Daoy (cell line): ENCODE measurements at places on chromosomes 7 and 10. TPM values are rescaled to one million over a fixed set of nuclear protein-coding genes. Genes with fewer than 3 reads are reported as not detected.
A peak's percentile ranks its signal among the peaks of the same experiment; 100 is the strongest.

The FAM25G gene
- total RNA-seq = not detected in 2 replicates

GRCh38 chr10:28595613-28596012 is 62.7 kb downstream of the WAC start:
- no peak for DNase-seq

GRCh38 chr10:42594246-42594650 is 44.1 kb downstream of the ZNF33B start:
- DNase-seq = no peak

DNA sequence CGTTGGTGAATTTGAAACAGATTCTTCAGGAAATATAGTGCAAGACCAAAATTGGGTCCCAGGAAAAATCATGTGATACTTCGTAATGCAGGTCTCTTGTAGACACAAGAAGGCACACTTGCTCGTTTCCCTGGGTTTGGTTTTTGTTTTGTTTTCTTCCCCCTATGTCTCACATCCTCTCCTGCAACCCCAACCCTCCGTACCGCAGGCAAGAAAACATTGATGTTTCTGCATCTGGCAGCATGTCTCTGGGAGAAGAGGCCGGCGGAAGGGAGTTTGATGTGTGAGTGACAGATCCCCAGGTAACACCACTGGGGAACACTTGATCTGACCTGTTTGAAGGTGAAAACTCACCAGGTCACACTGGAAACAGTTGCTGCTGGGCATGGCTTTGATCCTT is 718.5 kb downstream of the AUTS2 start:
- no peak for DNase-seq

DNA sequence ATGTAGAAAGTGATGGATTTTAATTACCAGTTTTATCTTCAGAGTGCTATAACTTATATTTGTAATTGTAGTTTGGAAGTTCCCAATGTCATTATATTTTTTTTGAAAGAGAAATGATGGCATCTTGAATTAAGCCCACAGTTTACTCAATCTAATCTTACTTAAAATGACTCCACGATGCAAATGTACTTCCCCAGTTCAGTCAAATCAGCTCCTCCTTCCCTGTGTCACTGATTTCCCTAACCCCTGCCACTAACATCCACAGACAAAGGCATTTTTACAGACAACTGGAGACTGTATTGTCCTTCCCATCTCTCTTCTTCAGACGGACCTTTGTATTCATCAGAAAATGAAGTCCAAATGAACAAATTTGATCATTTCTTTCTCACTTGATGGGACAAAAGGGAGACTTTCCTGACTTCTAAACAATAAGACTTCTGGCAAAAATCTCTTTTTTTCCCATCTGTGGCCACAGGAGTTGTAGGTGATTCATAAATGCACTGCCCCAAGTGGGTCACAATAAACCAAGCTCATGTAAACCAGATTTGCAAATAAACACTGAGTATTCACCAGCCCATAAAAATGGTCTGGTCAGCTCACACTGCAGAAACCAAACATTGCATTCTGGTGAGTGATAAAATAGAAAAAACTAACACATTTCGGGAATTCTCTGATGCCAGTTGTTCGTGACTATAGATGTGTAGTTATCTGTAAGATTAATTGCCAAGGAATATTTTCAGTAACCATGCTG is 162.9 kb downstream of the FANK1 start:
- DNase-seq = peak; percentile 53

- DNase-seq = peak; percentile 21
These were observed 98.0 kb downstream of the NPSR1 start for GRCh38 chr7:34756025-34756437.

- DNase-seq = no peak
These were observed 1.1 kb downstream of the REEP3 start for GRCh38 chr10:63522277-63522687.

The AMPH gene
- total RNA-seq = 14.0 and 27.8 TPM in 2 replicates

- no peak for DNase-seq
These were observed 588 bp downstream of the CYREN start for GRCh38 chr7:135169964-135170273.

The TSPAN15 gene
- total RNA-seq = 1.6 and 4.6 TPM in 2 replicates

The ZNF467 gene
- total RNA-seq = 0.34 and 0.80 TPM in 2 replicates

DNA sequence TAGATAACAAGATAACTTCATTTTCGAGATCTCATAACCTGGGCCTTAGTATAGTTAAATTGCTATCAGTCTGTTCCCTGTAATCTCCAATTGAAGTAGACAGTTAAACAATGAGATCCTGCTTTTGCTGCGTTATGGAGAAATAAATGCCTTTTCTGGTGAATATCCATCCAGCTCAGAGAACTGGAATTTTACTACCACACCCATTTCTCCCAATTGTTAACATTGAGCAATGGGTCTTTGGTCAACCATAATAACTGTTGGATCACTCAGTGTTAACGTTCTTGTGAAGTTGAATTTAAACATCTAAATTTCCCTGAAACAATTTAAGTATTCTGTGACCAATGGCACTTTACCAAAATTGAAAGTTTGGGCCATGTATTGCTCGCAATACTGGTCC is 3.0 kb downstream of the CALU start:
- DNase-seq = peak; percentile 46

The CCDC71L gene
- total RNA-seq = 29.7 and 40.7 TPM in 2 replicates

GRCh38 chr10:17506390-17506789 is 52.0 kb upstream of the ST8SIA6 start:
- no peak for DNase-seq

- DNase-seq = peak; percentile 85
These were observed 119.7 kb upstream of the KLF14 start for GRCh38 chr7:130853503-130854279.

DNA sequence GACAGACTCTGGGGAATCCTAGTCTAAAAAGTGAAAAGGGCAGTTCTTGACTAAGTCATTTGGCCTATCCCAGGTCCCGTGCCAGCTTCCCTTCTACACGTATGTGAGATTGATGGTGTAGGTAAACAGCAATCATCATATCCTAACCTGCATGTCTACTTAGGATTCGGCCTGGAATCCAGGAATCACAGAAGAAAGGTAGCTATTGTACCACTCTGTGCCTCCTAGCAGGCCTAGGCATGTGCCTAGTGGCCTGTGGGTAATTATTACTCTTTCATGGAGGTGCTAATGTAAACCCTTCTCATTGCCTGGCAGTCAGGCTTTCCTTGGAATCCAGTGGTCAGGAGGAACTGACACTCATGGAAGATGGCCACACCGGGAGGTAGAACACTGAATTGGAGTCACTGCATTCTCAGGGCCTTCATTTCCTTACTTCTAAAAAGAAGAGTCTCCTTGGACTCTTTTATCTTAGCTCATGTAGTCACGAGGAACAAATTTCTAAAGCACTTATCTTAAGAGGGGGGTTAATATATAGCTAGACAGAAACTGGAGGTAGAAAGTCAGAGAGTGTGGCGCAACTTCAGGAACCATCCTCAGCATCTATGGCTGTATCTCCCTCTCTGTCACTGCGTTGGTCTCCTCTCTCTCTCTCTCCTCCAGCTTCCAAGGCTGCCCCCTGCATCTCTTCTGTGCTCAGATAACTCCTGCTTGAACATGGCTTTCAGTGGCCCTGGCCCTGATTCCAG is 122.5 kb downstream of the C1GALT1 start:
- DNase-seq = no peak

The NUTM2A gene
- total RNA-seq = 0.17 and 0.24 TPM in 2 replicates

DNA sequence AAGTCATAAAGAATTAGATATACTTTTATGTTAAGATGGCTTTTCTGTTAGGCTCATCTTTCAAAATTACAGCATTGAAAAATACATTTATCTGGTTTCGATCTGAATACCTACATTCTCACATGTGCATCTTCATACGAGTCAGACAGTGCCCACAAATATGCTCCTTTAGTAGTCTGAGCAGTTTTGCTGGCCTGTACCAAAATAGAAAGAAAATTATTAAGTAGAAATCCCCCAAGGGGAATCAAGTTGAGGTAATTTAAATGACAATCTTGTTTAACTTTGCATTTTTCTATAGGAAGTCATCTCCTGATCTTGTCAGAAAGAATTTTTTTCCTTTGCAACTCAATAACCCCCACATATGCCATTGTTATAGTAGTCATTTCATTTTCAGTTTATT is 287.4 kb upstream of the SEMA3D start:
- no peak for DNase-seq

The NUTM2D gene
- 0.86 and 1.6 TPM in 2 replicates for total RNA-seq

DNA sequence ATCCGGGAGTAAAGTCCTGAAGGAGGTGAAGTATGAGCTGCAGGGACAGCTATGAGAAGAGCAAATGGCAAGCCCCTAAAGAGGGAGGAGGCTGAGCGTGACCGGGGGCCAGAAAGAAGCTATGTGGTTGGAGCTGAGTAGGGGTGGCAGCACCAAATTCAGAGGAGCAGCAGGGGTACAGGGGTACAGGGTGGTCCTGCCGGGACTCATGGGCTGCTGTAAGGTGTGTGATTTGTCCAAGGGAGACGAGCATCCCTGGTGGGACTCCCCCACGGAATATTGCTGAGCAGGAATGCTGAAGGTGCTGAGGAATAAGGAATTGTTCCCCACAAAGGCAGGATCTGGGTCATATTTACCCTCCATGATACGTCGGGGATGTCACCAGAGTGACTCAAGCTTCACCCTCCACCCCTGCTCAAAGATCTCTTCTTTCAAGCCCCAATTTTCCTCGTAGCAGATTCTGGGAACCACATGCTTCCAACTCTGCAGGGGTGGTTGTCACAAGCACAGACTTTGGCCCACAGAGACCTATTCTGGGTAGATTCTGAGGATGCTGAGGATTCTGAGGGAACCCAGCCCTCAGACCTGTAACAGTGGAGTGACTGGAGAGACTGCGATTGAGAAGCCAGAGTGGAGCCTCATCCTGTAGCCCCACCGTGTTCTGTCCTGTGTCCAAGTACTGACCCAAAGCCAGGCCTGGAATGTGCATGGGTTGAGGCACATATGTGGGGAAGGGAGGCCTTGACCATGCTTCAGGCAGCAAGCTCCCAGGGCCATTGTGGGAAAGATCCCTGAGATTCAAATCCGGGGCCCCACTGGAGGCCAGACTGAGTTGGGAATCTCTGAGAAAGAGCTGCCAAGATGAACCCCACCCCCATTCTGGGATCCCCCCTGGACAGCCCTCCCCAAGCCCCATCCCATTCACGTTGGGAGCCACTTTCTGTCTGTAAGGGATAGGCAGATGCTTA is 4.2 kb downstream of the SFTPD start:
- DNase-seq = no peak

The MOGAT3 gene
- total RNA-seq = not detected in 2 replicates

The NFE2L3 gene
- total RNA-seq = 273 and 296 TPM in 2 replicates

GRCh38 chr7:116145245-116145852 is 65.0 kb upstream of the TES start:
- no peak for DNase-seq

GRCh38 chr10:63574011-63574410 is 52.8 kb downstream of the REEP3 start:
- no peak for DNase-seq

- DNase-seq = no peak
These were observed 554.9 kb downstream of the HTR7 start for GRCh38 chr10:90302758-90303481.

The MKI67 gene
- total RNA-seq = 23.1 and 32.2 TPM in 2 replicates

- no peak for DNase-seq
These were observed 5.3 kb downstream of the ZNF488 start for GRCh38 chr10:47378606-47379444.

GRCh38 chr10:126508535-126509040 is 120.3 kb upstream of the ADAM12 start:
- no peak for DNase-seq

The SFTPA1 gene
- total RNA-seq = not detected in 2 replicates

The ATP5F1C gene
- 338 and 346 TPM in 2 replicates for total RNA-seq

DNA sequence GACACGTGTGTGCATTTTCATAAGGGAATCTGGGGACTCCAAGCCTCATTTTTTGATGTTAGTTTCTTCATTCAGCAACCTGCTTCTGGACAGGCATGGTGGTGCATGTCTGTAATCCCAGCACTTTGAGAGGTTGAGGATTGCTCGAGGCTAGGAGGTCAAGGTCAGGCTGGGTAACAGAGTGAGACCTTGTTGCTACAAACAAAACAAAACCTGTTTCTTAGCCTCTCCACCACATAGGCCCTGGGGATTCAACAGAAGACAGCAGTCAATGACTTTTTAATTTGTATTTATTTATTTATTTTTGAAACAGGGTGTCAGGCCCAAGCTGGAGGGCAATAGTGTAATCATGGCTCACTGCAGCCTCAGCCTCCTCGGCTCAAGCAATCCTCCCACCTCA is 6.9 kb upstream of the CYTH3 start:
- DNase-seq = no peak

DNA sequence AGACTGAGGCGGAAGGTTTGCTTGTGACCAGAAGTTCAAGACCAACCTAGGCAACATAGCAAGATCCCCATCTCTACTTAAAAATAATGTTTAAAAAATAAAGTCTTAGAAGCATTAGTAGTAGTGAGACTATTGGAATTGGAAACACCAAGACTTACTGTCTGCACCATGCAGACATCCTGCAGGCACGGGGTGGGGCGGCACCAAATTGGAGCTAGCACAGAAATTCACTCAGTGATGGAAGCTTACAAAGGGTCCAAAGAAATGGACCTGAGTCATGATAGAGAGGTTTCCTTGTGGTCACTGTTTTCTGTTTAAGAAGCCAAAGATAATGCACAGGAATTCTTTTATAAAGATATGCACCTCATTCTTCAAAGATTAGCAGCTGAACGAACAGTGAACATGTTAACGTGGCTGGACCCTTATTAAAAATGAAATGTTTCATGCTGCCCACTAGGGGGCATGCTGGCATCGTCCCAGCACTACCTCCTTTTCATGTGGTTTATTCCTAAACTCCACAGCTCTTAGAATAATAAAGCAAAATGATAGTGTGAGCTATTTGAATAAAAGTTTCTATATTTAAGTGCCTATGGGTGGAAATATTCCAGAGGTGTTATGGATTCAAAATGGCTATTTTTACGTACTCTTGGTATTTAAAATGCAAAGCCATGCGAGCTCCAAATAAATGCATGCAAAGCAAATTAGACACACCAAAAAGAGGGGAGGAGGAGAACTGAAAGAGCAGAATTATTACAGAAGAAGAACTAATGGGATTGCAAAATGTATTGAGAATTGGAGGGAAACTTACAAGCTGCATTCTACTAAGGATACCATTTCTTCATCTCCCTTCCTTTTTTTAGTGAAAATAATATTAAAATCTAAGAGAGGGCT is 28.6 kb downstream of the PDSS1 start:
- peak; percentile 50 for DNase-seq

DNA sequence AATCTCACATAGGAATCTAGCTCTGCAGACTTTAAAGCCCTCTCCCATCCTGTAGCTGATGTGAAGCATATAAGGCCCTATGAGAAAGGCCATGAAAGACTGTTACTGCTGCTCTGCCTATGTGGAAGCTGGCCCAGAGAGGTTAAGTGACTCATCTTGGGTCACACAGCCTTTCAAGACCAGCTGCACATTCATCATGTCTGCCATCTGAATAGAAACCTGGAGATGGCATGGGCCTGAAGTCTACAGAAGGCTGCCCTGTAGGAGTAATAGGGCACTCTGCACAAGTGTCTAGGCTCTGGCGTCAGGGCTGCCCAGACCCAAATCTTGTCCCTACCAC is 59.4 kb upstream of the COL13A1 start:
- DNase-seq = no peak

The OR2A42 gene
- not detected in 2 replicates for total RNA-seq

The MYPN gene
- total RNA-seq = 1.8 and 2.9 TPM in 2 replicates

The UTF1 gene
- not detected in 2 replicates for total RNA-seq

DNA sequence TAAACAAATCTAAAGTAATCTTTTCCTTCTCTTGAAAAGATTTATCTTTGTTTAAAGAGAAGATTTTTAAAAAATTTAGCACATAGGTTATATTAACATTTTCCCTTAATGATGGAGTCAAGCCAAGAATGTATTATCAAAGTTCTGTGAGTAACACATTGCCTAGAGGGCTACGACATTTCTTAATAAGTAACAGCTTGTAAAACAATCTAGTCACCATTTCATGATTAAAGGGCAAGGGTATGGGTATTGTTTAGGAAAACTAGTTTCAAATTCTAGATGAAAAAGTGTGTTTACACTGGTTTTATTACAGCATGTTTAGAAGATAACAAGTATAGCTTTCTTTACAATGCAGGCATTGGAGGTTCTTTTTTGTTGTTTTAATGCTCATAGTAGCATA is 28.6 kb upstream of the LAMB4 start:
- no peak for DNase-seq
